Heart right ventricle (tissue), 16 donors: ENCODE measurements at places on chromosomes 3 and 15. TPM values are rescaled to one million over a fixed set of nuclear protein-coding genes. Genes with fewer than 3 reads are reported as not detected.

Gene ARGFX
- not detected for total RNA-seq

Gene NGLY1
- 35.0 TPM for total RNA-seq

Gene TM4SF18
- total RNA-seq: 12.8 TPM

Gene FOXB1
- total RNA-seq: not detected
